ENCODE measurements at places on chromosomes 16 and 17. TPM values are rescaled to one million over a fixed set of nuclear protein-coding genes. Genes with fewer than 3 reads are reported as not detected.

GRCh38 chr16:50941681-50942080 is 199.8 kb downstream of the CYLD start:
- no peak overlapping the region for H3K4me3 ChIP-seq
- no peaks in the 10 kb centered on the region for H3K36me3 ChIP-seq
- peaks cover 41% of the 10 kb centered on the region for H3K27me3 ChIP-seq
- no peak overlapping the region for H3K27ac ChIP-seq

DNA sequence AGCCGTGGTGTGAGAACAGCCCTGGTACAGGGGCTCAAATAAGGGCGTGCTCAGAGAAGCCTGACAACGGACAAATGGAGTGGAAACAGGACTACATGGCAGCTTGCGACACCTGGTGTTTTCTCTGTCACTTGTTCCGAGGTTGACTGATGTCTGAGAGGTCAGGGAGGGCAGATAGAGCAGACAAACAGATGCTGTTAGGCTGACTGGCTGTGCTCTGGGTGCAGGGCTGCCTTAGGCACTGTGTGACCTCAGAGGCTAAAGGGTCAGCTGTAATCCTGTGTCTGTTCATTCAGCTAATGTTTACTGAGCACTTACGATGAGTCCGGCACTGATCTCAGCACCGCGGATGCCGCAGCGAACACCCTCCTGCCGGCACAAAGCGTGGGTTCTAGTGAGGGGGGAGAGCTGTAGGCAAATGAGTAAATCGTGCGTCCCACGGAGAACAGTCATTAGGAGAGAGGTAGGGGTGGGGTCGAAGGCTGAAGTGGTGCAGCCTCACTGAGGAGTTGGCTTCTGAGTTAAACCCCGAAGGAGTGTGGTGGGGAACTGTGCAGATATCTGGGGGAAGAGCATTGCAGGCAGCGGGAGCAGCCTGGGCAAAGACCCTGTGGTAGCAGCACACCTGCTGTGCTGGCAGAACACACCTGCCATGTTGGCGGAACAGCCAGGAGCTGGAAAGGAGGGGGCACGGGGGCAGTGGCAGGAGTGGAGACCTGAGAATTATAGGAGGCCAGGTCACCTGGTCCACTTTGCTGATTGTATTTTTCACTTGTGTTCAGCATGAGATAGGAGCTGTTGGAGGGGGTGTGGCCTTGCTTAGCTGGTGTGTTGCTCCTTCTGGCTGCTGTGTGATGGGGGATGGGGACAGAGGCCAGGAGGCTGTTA is 35.0 kb downstream of the GPT2 start:
- H3K36me3 ChIP-seq: peaks cover 6% of the 10 kb centered on the region
- H3K27me3 ChIP-seq: no peaks in the 10 kb centered on the region
- no peak for DNase-seq
- H3K27ac ChIP-seq: no peak overlapping the region
- no peaks in the 10 kb centered on the region for H3K4me1 ChIP-seq
- no peak overlapping the region for H3K4me3 ChIP-seq

DNA sequence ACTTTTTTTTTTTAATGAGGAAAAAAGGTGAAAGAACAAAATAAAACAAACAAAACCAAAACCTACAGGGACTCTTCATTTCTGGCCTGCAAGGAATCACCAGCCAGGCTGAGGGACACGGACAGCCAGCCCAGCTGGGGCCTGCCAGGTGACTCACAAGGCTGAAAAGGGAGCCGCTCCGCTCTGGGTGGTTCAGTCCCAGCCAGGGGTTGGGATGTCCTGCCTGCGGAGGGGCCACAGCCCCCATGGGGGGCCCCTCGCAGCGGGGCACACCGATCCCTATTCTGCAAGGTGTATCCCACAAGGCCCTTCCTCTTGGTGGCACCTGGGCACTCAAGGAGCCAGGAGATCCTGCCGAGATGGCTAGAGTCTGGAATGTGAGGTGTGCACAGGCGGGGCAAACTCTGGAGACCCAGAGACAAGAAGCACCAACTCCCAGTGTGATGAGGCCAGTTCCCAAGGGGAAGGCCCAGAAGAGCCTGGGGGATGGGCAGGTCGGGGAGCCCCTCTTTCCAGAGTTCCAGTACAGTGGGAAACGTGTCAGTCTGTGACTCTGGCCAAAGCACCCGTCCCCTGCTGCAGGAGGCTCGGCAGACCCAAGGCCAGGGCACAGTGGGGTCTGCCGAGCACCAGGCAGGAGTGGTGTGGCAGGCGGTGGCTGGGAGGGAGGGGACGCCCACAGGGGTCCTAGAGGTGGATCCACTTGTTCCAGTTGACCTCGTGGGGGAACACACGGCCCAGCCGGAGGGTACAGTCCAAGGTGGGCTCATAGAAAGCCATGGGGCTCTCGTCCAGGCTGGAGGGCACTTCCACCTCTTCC is 58.9 kb downstream of the IL21R start:
- DNase-seq: no peak
- H3K4me1 ChIP-seq: peaks cover 35% of the 10 kb centered on the region
- no peak overlapping the region for H3K4me3 ChIP-seq
- no peaks in the 10 kb centered on the region for H3K27me3 ChIP-seq
- H3K36me3 ChIP-seq: peaks cover 61% of the 10 kb centered on the region

GRCh38 chr17:36593656-36594316 is 2.1 kb downstream of the DHRS11 start:
- H3K27me3 ChIP-seq: no peaks in the 10 kb centered on the region
- no peak overlapping the region for H3K27ac ChIP-seq
- no peak for DNase-seq
- H3K4me1 ChIP-seq: peaks cover 38% of the 10 kb centered on the region

DNA sequence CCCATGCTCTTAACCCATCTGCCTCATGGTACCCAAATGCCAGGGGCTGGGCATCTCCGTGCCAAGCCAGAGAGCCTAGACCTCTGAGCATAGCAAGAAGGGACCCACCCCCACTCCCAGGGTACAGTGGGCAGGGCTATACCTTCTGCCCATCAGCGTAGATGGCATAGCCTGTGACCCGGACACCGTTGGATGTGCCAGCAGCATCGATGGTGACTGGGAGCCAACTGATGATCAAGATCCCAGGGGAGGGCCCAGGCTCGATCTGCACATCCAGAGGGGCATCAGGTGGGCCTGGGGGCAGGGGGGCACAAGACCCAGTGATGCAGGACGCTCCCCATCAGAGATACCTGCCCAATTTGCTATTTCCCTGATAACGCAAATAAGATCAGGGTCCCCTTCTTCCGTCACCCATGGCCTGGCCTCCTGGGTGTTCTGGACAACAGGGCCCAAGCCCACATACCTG is 17.1 kb downstream of the TSPOAP1 start:
- H3K4me1 ChIP-seq: no peaks in the 10 kb centered on the region
- H3K4me3 ChIP-seq: no peak overlapping the region
- DNase-seq: no peak
- H3K27me3 ChIP-seq: peaks cover 3% of the 10 kb centered on the region
- H3K27ac ChIP-seq: no peak overlapping the region

GRCh38 chr17:48815311-48815710 is 1.7 kb downstream of the TTLL6 start:
- H3K27me3 ChIP-seq: peaks cover 10% of the 10 kb centered on the region
- DNase-seq: no peak
- peaks cover 18% of the 10 kb centered on the region for H3K4me1 ChIP-seq

DNA sequence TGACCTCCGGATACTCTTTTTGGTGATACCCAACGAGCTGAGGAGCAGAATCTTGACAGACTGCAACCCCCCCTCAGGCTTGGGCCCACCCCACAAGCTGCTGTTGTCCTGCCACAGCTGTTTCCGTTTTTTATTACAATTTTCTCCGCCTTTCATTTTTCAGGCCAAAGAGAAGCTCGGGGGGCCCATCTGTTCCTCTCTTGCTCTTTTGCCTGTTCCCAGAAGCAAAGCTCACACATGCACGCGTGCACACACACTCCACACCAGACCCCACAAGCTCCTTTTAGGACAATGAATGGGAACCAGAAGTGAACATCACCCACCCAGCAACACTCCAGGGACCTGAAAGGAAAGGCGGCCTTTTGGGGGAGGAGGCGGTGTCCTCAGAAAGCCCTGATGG is 16.3 kb downstream of the SOX9 start:
- peaks cover 10% of the 10 kb centered on the region for H3K27me3 ChIP-seq
- H3K4me3 ChIP-seq: no peak overlapping the region
- H3K36me3 ChIP-seq: no peaks in the 10 kb centered on the region
- peaks cover 3% of the 10 kb centered on the region for H3K4me1 ChIP-seq

The RCVRN gene
- total RNA-seq: 0.47 TPM

The CDRT15L2 gene
- not detected for total RNA-seq

The PRSS33 gene
- not detected for total RNA-seq

The CYGB gene
- 24.1 TPM for total RNA-seq

The MMP28 gene
- total RNA-seq: 3.0 TPM

The HSD11B2 gene
- total RNA-seq: 0.99 TPM

The HSPB9 gene
- total RNA-seq: not detected
